ENCODE measurements at places on chromosomes 5 and 9.

- DNase-seq: no peak
These were observed 154.1 kb downstream of the ADAMTS12 start for GRCh38 chr5:33737697-33738096.

- DNase-seq: no peak
These were observed 56.6 kb upstream of the ABCA1 start for GRCh38 chr9:104984542-104984941.

- no peak for DNase-seq
These were observed 104.7 kb upstream of the IER5L start for GRCh38 chr9:129282731-129283211.

DNA sequence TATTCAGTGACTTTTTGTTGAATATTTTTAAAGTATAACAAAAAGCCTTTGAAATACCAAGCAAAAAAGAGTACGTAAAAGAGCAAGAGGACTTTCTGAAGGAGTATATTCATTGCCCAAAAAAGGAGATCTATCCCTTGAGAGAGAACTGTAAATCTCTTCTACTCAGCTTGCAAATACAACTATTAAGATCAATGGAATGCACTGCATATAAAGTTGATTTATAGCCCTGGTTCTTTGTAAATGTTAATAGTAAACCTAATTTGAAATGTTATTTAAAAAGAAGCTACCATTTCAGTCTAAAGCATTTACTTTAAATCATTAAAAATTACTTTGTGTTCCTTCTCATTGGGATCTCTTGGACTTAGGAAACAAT lies 168.1 kb downstream of the PDE4D start:
- DNase-seq: no peak

GRCh38 chr9:14238079-14238478 lies 75.9 kb downstream of the NFIB start:
- DNase-seq: no peak

DNA sequence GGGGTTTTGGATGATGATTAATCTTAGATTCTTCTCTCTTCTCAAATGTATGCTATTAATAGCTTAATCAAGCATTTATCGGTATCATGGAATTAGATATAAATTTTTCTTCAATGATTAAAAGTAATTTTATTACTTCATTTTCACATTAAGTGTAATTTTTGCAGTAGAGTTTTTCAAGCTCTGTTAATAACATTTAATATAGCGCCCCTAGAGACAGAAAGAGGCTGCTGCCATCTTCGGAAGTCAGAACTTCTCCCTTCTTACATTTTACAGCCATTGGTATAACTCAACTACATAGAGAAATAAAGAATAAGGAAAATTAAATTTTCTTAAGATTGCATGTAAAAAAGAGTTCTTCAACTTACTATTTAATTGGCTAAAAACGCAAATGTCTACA lies 540.3 kb downstream of the GABRG2 start:
- no peak for DNase-seq

DNA sequence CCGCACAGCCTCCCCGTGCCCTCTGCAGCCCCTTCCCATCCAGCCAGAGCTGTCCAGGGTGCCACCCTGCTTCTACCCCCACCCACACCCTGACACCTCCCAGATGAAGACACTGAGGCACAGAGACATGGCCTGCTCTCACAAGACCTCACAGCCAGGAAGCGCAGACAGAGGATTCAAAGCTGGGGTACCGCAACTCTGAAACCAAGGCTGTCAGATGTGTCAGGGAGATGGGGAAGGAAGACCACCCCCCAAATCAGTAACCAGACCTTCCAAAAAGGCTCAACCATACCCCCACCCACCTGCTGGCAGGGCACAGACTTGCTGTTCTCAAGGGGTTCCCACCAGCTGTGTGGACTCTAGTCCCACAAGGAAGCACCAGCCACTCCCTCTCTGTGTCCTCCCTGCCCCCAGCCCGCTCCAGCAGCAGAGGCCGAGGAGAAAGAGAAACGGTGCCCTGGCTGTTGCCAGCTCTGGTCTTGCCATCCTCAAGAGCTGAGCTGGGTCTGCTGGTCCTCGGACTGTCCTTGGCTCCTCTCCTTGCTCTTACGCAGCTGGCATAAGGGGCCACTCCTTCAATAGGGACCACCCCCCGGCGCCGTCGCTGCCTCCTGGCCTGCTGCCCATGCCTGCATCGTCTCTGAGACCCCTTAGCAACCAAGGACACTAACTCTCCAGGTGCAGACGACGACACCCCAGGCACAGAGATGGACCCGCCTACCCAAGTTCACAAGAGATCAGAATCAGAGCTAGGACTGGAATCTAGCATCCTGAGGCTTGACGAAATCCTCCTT lies 699 bp downstream of the AKNA start:
- no peak for DNase-seq

DNA sequence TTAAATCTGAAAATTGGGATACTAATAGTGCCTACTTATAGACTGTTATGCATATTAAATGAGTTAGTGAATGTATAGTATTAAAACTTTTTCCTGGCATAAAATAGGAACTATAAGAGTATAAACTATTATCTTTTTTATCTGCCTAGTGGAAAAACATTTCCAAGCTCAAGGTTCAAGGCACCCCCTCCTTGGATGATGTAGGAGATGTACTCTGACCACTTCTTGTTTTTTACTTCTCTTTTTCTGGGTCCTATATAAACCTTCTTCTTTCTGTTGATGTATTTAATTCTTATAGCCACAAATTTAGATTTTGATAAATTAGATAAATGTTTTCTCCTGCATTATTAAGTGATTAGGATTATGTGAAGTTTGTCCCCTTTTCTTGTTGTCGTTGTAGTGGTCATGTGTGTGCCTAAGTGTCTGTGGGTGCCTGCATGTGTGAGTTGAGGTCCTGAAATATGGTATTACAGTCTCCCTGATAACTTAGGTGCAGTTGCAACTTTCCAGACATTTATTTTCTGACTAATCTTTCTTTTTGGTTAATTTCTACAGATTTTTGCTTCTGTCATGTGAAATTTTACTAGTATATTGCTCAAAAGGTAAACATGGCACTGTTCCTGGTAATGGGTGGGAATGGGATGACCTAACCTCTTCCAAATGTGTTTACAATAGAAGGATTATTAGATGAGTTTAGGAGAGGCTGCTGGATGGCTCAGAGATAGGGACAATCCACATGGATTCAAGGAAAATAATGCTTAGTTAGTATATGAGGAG lies 160.8 kb upstream of the CDKN2B start:
- DNase-seq: no peak

DNA sequence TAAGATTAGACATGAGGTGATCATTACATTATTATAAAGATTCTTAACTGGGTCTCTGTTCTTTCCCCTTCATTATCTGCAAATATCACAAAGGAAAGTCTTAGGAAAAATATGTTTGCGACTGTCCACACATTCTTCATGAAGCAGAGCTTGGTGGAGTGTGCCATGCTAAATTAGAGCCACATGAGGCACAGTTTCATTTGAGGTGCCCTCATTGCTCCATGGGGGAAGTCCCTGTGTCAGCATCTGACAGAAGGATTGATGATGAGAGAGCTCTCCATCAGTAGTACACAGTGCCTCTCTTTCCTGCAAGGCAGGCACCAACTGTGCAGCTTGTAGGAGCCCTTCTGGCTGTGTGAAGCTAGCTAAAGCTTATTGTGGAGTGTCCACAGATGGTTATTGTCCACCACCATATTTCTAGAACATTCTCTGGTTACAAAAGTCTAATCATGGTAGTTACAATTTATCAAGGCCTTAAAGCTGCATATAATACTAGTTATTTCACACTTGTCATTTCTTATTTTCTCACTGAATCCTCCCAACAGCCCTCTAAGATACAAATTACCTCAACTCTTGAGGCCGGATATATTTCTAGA lies 63.9 kb downstream of the C9orf152 start:
- no peak for DNase-seq

DNA sequence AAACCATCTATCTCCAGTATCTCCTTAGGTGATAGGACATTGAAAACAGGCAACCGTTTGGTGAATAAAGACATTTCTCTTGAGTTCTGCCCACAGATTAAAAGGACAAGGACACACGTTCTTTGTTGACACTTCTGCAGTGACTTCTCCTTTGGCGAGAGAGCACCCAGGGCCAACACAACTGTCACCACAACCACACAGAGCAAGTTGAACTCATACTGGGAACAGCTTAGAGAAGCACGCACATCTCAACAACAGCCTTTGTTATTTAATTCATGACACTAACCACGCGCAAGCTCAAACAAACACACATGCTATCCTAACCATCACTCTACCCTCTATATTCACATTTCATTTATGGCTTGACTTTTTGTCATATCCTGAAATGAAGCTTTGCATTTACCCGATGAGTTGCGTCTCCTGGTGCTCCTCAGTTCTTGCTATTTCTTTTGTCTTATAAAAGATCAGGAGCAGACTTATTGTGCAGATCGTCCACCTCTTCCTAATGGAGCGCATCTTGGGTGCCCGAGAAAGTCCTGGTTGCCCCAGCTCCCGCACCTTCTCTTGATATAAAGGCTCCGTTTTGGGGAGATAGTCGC lies 543 bp downstream of the ST8SIA4 start:
- no peak for DNase-seq

Measured in activated CD4-positive, alpha-beta T cell treated with anti-CD3 and anti-CD28 coated beads for 24 hours (primary cell).